ENCODE measurements at places on chromosomes 12 and 14.
A peak's percentile ranks its signal among the peaks of the same experiment; 100 is the strongest.

GRCh38 chr14:53043027-53043581 lies 92.3 kb upstream of the FERMT2 start:
- peak; percentile 20 for DNase-seq

DNA sequence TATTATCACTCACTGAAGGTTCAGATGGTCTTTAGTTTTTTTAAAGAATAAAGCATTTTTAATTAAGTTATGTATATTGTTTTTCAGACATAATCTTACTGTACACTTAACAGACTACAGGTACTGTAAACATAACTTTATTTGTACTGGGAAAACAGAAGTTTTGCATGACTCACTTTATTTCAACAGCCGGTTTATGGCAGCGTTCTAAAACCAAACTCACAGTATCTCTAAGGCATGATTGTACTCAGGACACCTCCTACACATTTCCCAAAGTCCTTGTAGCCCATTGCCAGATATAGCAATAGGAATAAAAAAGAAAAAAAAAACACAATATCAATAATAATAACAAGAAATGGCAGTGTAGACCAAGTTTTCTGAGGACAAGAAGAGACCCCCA lies 1341.4 kb downstream of the FSCB start:
- no peak for DNase-seq

- no peak for DNase-seq
These were observed 151.6 kb upstream of the ARID2 start for GRCh38 chr12:45577844-45578399.

- no peak for DNase-seq
These were observed 174.0 kb upstream of the DIO2 start for GRCh38 chr14:80385336-80385735.

DNA sequence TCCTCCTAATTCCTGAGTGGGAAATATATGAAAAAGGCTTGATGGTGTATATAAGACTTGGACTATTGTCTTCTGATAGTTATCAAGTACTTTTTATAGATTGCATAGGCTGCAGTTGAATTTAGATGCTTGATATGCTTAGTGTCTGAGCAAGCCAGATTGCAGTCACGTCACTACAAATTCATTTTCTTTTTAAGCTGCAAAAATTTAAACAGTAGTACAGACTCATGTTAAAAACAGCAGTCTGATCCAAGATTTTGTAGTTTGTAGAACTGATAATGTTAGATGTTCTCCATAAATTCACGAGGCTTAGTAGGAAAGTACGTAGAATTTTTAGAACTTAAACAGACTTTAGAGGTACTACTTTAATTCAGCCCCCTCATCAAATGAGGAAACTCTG lies 126.4 kb downstream of the GPR135 start:
- DNase-seq: no peak

- DNase-seq: no peak
These were observed 19.4 kb upstream of the KRT18 start for GRCh38 chr12:52929538-52929937.

- DNase-seq: no peak
These were observed 94.0 kb upstream of the PLEKHA5 start for GRCh38 chr12:19035536-19035935.

GRCh38 chr14:89011355-89012281 lies 187.2 kb downstream of the TTC8 start:
- no peak for DNase-seq

DNA sequence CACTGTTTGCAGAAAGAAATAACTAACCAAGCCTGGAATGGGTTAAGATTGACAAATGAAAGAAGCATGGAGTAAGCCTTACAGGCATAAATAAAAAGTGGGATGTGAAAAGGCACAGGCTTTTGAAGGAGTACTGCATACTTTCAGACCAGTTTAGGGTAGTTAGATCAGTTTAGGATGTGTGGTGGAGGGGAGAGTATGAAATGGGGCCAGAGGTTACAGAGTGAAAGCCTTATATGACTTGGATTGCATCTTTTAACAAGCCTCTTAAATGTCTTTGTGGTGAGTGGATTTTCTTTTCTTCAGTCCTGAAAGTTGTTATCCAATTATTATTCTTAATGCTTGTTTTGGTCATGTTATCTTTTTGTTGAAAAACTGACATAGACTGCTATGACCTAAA lies 52.2 kb upstream of the TRHDE start:
- no peak for DNase-seq

DNA sequence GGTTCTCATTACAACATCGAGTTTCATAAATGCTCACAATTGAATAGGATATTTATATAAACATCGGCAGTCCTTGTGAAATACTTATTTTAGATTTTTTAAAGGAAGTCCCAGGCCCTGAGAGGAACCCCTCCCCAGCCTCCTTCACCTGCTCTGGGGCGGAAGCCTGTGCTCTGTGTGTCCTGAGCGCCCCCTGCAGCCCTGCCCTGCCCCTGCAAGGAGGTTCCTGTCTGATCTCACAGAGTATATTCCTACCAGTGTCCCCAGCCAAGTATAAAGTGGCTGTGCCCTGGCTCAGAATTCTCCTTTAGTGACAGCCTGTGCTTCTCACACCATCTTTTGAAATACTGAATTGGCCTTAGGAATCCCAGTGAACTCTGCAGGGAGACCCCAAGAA lies 659.5 kb downstream of the TMEM121 start:
- DNase-seq: no peak

GRCh38 chr14:56482310-56482911 lies 97.2 kb upstream of the TMEM260 start:
- DNase-seq: no peak

DNA sequence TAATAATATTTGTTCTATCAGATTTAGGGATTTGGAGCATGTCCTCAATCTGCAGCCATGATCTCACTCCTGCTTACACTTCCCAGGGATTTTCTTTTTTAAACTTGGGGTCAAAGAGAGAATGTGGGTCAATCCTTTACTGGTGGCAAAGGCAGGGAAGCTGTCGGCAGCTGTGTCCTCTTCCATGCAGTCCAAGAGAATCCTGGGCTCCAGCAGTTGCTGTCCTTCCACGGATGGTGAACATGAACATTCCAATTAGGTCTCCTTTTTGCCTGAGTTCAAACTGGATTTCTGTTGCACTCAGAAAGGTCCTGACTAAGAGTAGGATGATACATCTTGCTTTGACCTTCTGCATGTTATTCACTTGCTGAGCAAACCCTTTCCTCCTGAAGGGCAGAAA lies 73.9 kb downstream of the ARL6IP4 start:
- DNase-seq: no peak

- DNase-seq: no peak
These were observed 871 bp upstream of the SSTR1 start for GRCh38 chr14:38206689-38207376.

DNA sequence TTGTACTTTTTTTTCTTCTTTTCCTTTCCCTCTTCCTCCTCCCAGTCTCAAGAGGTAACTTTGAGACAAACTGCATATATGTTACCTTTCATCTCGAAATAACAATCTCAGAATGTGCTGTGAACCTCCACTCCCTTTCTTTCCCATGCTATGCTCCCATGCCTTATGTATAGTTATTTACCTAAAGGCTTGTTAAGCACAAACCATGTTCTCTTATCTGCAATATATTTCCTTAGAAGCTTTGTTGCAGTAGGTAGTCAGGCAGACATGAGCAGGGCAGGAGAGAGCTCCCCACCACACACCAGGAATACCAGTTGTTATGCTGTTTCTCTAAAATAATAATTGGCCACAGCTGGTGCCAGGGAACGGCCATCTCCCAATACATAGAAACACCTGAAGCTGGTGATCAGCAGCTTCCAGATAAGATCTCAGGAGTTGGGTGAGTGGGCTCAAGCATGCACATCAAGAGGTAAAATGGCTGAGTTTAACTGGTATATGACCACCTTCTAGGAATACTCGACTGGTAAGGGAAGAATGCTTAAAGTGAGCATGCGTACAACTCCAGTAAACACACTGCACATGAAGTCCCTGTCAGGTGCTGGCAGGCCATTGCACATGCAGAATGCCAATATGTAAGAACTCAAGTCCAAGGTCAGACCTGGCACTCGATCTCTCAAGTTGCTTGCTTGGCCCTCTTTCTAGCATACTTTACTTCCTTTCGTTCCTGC lies 14.8 kb upstream of the DHRS2 start:
- DNase-seq: no peak

GRCh38 chr12:53052419-53053217 lies 2.8 kb downstream of the TNS2 start:
- DNase-seq: peak; percentile 92

DNA sequence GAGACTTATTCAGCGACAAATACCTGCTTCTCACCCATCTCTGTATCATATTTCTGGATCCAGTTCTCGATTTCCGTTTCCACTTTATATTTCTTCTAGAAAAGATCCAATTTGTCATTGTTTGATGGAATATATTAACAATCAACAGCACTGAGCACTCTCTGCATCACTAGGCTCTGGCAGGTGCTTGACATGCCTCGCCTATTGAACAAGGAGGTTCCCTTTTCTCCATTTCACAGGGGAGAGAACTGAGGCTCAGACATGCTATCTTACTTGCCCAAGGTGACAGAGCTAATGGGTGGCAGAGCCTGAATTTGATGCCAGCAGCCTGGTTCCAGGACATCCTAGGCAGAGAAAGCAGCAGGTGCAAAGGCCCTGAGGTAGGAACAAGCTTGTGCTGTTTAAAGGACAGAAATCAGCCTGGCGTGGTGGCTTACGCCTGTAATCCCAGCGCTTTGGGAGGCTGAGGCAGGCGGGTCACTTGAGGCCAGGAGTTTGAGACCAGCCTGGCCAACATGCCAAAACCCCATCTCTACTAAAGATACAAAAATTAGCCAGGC lies 12.1 kb downstream of the RITA1 start:
- no peak for DNase-seq

- no peak for DNase-seq
These were observed 73.1 kb downstream of the RESF1 start for GRCh38 chr12:32032205-32032810.

DNA sequence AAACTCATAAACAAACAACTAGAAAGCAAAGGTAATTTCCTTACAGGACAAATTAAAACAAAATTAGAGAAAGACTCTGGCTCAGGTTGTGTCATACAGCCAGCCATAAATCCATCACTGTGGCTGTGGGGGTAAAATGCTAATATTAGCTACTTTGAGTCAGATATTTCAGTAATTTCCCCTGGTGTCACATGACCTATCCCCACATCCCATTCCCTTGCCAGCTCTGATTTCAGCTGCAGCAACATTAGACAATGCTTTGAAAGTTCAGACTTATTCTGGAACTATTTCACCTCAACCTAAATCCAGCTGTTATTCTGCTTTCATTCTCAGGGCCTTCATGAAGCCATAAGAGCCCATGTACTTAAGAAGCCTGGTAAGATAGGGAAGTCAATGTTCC lies 55.3 kb downstream of the RPL10L start:
- DNase-seq: no peak

- DNase-seq: no peak
These were observed 61.8 kb downstream of the RCOR1 start for GRCh38 chr14:102654298-102654697.

DNA sequence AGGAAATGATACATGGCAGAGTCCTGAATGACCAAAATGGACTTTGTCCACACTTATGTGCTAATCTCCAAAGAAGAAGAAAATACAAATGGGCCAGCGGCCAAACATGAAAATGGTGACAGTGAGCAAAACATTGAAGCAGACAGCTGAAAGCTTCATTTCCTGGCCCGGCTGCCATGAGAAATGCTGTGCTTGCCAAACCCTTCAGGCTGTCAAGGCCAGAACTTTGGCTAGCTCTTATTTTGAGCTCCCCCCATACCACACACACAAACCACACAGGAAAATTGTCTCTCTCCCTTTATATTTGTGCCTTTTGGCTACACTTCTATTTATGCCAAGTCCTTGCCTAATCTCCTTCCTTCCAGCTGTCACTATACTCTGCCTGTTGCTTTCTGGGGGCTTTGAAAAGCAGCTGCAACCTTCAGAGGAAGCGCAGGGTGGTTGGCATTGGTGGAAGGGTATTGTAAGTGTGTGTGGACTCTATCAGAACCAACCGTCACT lies 323.8 kb downstream of the RAD51B start:
- peak; percentile 89 for DNase-seq

- no peak for DNase-seq
These were observed 92.7 kb upstream of the DNM1L start for GRCh38 chr12:32586390-32586789.

DNA sequence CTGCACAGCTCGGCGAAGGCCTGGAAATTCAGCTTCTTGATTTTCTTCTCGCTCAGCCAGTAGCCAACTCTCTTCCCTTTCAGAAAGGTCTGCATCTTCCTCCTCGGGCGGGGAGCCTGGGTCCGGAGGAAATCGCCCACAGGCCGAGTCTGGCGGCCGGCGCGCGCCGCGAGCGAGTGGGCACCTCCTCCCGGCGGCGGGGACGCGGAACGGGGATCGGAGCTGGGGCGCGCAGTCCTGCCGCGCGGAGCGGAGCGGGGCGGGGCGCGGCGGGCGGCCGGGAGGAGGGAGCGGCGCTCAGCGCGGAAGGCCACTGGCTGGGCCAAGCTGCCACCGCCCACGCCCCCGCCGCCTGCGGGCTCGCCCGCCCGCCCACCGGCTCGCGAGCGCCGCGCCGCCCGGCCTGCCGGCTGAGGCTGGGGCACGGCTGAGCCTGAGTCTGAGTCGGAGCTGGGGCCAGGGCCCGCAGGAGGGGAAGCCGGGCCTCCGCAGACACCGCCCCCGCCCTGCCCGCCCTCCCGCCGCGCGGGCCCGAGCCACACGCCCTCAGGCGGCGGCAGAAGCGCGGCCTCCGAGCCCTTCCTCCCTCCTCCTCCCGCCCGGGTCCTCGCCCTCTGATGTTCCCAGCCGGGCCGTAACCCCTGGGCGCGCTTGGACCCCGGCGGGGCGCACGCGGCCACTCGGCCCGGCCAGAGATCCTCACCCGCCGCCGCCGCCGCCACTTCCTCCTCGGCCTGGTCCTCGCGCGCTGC lies 480 bp downstream of the ITPK1 start:
- peak; percentile 89 for DNase-seq

DNA sequence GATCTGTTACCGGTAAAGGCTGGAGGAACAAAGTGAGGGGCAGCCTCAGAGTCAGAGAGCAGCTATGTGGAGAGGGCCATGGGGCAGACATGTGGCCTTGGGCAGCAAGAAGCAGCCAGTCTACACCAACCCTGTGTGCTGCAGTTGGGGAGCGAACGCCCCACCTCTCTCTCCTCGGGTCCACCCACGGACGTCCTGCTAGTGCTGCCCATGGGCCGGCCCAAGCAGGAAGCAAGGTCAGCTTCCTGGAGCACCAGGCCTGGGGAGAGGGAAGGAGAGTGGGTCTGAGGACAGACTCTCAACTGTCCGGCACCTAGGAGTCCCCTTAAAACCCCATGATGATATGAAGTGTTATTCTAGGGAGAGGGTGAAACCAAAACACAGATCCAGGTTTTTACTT lies 254.8 kb upstream of the FKBP4 start:
- peak; percentile 38 for DNase-seq

- no peak for DNase-seq
These were observed 22.0 kb downstream of the LRTM2 start for GRCh38 chr12:1842183-1842904.

DNA sequence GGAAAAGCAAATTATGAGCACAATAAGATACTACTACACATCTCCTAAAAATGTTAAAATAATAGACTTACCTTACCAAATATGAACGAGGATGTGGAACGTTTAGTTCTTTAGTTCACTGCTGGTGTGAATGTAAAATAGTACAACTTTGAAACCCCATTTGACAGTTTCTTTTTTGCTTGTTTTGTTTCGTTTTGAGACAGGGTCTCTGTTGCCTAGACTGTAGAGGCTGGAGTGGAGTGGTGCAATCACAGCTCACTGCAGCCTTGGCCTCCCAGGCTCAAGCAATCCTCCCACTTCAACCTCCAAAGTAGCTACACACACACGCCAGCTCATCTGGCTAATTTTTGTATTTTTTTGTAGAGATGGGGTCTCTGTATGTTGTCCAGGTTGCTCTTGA lies 136.4 kb upstream of the FAR2 start:
- DNase-seq: no peak

GRCh38 chr12:111067498-111067897 lies 147.1 kb upstream of the MYL2 start:
- no peak for DNase-seq

Measured in uterus (tissue), 4 donors.